ENCODE measurements at places on chromosomes 3 and 15.

DNA sequence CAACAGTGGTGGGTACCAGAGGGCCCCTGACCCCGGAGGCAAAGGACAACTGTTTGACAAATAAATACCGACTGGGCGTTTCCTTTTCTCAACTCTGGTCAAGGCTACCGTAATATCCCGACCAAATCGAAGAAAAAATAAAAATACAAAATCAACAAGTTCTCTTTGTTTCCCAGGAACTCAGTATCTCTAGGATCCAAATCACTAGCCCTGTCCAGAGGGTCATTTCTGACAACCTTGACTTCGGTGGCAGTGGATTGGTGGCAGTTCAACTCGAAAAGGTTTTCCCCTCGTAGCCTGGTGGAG, 456 bp upstream of the DGKG start:
- DNase-seq, result no peak

- DNase-seq, result no peak
Observed at GRCh38 chr15:70147778-70148177, 50.1 kb upstream of the TLE3 start.

DNA sequence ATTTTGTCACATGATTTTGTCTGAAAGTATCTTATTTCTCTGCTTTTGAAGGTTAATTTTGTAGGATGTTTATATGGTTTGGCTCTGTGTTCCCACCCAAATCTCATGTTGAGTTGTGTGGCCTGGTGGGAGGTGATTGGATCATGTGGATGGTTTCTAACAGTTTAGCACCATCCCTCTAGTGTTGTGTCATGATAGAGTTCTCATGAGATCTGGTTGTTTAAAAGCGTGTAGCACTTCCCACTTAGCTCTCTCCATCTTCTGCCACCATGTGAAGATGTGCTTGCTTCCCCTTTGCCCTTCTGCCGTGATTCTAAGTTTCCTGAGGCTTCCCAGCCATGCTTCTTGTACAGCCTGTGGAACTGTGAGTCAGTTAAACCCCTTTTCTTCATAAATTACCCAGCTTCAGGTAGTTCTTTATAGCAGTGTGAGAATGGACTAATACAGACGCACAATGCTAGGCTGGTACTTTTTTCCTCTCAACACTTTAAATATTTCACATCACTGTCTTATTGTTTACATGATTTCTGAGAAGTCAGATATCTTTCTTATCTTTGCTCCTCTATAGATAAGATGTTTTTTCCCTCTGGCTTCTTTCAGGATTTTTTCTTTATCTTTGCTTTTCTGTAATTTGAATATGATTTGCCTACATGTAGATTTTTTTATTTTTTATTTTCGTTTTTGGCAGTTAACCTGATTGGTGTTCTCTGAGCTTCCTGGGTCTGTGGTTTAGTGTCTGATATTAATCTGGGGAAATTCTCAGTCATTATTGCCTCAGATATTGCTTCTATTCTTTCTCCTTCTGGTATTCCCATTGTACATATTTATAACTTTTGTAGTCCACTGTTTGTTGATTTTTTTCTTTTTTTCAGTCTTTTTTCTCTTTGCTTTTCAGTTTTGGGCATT, 22.2 kb downstream of the BTD start:
- no peak for DNase-seq

DNA sequence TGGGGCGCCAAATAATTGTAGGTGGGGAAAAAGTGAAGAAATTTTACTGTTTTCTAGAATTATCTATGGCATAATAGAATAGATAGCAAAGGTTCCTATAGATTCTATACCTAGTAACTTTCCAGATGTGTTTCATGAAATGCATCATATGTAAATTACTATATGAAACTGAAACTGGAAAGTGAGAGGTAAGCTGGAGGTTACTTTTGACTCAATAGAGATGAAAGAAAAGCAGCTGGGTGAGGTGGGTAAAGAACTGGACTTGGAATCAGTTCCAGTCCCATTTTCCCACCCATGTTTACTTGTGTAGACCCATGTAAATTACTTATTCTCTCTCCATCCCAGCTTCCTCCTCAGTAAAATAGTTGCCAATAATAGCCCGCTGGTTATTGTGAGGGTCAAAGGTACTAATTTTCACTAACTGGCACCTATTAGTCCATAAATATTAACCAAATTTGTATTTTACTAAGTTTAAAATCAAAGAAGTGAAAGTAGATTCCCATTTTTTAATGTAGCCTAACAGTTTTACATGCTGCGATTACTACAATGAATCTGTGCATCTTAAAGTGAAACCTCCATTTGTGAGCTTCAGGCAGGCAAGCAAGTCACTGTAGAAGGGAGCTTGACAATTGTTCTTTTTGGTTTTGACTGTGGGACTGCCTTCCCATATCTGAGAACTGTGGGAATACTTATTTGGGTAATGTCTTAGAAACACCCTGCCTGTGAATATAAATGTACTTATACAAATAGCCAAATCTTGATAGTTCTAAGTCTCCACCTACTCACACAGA, 312.1 kb downstream of the SLC9A9 start:
- no peak for DNase-seq

- DNase-seq, result no peak
Observed at GRCh38 chr15:43218908-43219706, 1.7 kb downstream of the EPB42 start.

GRCh38 chr3:21426920-21427319, 324.1 kb downstream of the ZNF385D start:
- no peak for DNase-seq

GRCh38 chr15:67897646-67898339, 57.9 kb upstream of the RNU6-1 start:
- DNase-seq, result no peak

- DNase-seq, result no peak
Observed at GRCh38 chr3:160225176-160226025, at the start of gene C3orf80. C3orf80 (plus strand) TSS chr3:160225422; CDS start chr3:160225636, 214 bp downstream.

GRCh38 chr3:4474683-4475490, 7.8 kb upstream of the SUMF1 start:
- no peak for DNase-seq
